ENCODE measurements at places on chromosomes 4 and X. TPM values are rescaled to one million over a fixed set of nuclear protein-coding genes. Genes with fewer than 3 reads are reported as not detected.

LUZP4 gene
- polyA plus RNA-seq = not detected

DNA sequence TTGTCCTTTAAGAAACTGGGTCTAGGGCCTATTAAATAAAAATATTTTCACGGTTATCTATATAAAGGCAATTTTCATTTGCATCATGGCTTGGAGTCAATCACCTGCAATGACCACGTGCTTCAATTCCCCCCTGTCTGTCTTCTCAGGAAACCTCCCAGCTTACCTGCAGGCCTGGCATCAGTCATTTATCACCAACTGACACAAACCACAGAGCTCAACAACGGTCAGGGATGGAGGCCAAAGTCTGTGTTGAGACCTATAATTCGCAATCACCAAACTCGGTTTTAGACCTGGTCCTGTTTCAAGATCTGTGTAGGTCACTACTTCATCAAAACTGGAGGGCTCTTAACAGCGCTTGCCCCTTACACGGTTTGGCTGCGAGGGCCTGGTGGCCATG is 1.9 kb downstream of the SLC9A7 start:
- DNase-seq = no peak

BMPR1B gene
- polyA plus RNA-seq = 0.13 TPM

DNA sequence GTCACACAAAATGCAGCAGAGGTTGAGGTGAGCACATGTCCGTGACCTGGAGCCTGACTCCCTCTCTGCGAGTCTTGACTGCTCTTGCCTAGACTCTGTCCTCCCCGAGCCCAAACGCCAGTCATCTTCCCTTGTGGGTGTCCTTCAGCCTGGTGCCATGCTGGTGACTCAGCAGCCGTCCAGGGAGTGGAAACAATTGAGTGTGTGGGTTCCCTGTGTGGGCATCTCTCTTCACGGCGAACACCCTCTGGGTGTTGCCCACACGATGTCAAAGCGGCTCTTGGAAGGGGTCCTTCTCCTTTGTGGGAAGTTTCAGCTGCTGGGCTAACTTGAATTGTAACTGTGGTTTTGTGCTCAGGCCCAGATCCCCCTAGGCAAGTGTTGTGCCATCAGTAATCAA is 17.5 kb upstream of the MSANTD1 start:
- DNase-seq = no peak

- DNase-seq = no peak
Measured at GRCh38 chr4:153773236-153773690, 13.4 kb upstream of the RNF175 start.

DNA sequence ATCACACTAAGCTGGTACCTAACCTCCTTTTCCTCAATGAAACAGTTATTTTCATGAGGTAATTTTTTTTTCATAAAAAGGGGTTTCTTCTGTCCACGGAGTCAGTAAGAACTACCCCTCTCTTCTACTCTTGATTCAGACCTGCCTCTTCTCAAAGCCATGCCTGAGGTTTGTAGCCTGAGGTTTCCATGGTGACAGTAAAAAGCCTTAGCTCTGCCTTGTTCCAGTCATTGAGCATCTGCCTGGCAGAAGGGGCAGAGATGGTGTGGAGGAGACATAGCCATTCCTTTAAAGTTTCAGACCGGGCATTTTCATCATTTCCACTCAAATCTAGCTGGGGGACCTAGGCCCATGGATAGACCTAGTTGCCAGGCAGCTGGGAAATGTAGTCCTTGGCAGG is 135.5 kb downstream of the REPS2 start:
- DNase-seq = no peak

DNA sequence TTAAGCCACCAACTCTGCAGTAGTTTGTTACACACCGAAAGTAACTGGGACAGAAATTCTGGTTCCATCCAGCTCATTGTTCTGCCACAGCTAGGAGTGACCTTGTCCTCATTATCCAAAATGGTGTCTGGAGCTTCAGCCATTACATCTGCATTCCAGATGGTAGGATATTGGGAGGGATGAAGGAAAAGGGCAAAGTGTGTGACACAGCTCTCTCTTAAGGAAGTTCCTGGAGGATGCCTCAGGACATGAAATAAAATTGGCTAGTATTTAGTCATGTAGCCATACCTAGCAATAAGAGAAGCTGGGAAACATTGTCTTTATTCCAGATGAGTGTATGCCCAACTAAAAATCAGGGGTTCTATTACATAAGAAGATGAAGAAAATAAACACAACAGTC is 262.0 kb downstream of the BCOR start:
- DNase-seq = no peak

GRCh38 chrX:137263374-137263773 is 229.6 kb upstream of the GPR101 start:
- no peak for DNase-seq

DNA sequence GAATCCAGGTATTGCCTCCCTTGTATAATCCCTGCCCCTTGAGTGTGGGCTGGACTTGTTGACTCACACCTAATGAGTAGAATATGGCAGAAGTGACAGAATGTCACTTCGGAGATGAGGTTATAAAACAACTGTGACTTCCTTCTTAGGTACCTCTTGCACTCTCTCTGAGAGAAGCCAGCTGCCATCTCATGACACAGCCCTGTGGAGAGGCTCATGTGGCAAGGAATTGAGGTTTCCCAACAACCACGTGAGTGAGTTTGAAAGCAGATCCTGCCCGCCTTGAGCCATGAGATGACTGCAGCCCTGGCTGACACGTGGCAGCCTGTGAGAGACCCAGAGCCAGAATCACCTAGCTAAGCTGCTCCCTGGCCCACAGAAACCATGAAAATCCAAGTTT is 13.5 kb downstream of the ASB11 start:
- DNase-seq = no peak

GAGE12F gene
- polyA plus RNA-seq = not detected

DCAF8L2 gene
- not detected for polyA plus RNA-seq

- no peak for DNase-seq
Measured at GRCh38 chrX:39820938-39821708, 276.6 kb downstream of the BCOR start.

- DNase-seq = no peak
Measured at GRCh38 chr4:184310171-184310567, 92.5 kb upstream of the ENPP6 start.

UCP1 gene
- not detected for polyA plus RNA-seq

DNA sequence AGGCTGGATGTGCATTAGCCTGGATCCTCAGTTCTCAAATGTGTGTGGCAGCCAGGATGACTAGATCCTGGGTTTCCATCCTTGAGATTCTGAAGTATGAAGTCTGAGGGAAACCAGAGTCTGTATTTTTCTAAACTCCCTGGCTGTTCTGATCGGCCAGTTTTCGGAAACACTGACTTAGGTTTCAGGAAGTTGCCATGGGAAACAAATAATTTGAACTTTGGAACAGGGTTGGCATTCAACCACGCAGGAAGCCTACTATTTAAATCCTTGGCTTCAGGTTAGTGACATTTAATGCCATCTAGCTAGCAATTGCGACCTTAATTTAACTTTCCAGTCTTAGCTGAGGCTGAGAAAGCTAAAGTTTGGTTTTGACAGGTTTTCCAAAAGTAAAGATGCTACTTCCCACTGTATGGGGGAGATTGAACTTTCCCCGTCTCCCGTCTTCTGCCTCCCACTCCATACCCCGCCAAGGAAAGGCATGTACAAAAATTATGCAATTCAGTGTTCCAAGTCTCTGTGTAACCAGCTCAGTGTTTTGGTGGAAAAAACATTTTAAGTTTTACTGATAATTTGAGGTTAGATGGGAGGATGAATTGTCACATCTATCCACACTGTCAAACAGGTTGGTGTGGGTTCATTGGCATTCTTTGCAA is 67.6 kb downstream of the PDGFRA start:
- DNase-seq = no peak

GRCh38 chr4:689723-690122 is 772 bp upstream of the SLC49A3 start:
- DNase-seq = no peak

AVPR2 gene
- 7.7 TPM for polyA plus RNA-seq

DNA sequence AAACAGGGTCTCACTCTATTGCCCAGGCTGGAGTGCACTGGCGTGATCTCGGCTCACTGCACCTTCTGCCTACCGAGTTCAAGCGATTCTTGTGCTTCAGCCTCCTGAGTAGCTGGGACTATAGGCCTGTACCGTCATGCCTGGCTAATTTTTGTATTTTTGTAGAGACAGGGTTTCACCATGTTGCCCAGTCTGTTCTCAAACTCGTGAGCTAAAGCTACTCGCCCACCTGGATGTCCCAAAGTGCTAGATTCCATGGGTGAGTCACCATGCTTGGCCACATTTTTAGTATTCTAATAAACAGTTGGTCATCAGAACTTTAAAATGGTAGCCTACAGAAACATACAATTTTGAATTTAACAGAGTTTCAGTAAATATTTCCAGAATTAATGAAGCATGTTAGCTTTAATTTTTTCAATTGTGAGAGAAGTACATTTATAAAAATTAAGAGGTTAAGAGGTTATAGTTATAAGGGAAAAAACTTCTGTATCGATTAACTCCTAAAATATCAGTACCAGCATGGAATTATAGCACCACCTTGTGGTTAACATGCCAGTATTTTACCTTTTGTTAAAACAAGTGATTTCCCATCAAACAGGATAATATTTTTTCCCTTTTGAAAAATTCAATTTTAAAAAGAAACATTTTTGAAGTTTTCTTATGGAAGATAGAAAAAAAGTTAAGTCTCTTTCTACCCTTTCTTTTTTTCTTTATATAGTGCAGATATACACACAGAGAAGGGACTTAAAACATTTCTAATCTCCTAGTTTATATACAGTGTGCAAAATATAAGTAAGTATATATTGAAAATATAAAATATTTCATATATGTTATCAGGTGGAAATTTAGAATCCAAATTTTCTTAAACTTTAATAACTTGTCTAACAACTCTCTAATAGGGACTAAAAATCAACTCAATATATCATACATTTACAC is 35.4 kb downstream of the CEP44 start:
- DNase-seq = no peak

ZMAT1 gene
- 3.6 TPM for polyA plus RNA-seq

DNA sequence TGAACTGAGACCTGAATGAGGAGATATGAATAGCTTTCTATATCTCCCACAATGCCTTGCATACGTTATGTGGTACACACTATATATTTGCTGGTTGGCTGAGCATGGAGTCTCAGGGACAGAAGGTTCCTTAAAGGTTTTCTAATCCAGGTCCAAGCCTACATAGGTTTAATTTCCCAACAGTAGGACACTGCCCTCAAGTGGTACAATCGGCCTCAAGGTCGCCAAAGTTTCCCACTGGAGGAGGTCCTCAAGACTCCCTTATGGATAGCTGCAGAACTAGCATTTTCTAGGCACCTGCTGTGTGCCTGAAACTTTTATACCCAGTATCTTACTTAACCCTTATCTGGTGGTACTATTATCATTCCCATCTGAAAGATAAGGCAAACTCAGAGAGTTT is 21.0 kb upstream of the EFNB1 start:
- DNase-seq = no peak

GRCh38 chr4:87806520-87806919 is 7.2 kb downstream of the IBSP start:
- DNase-seq = no peak

DNA sequence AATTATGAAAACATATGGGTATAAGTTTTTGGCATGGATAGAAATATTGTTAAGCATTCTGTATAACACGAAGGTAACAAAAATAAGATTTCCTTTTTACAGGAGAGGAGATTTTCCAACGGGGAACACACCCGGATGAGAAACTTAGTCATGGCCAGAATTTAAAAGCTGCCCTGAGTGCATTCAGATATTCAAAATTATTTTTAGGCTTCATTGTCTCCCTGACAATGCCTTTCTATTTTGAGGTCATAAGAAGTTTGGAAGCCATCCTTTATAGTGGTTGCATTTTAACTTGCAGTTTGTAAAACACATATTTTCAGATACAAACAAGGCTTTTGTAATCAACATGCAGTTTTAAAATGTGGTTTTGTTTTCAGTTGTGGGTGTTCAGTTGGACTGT is 357.5 kb upstream of the FAM47C start:
- no peak for DNase-seq

DNA sequence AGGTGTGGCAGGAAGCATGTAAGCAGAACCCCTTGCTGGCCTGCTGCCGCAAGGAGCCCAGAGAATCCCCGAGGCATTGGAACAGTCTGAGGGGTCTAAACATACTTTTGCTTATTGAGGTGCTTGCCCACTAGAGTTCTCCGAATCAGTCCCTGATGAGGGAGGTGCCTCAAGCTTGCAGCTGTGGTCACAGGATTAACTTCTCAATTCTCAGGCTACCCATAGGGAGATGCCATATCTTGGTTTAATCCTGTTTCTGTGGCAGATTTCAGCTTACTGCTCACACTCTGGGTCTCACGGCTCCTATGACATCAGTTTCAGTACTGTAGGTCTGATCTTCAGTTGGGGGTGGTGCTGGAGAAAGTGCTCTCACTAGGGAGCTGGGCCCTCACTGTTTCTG is 39.9 kb downstream of the CCNG2 start:
- DNase-seq = no peak

RAB39B gene
- polyA plus RNA-seq = 0.29 TPM

DNA sequence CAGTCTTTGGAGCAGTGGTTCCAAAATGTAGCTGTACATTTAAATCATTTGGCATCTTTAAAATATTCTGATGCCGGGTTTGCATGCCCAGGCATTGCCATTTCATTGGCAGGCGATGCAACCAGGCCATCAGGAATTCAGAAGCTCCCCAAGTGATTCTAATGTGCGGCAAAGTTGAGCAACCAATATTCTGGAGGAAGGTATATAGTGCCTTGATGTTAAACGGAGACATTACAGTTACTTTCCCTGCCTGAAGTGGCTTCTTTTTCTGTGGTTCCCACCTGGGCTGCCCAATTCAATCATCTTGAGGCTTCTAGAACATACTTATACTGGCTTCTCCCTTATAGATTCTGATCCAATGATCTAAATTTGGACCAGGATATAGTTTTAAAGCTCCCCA is 68.7 kb upstream of the PGM2 start:
- DNase-seq = no peak

GRCh38 chr4:10730019-10730418 is 45.5 kb upstream of the CLNK start:
- DNase-seq = no peak

DNA sequence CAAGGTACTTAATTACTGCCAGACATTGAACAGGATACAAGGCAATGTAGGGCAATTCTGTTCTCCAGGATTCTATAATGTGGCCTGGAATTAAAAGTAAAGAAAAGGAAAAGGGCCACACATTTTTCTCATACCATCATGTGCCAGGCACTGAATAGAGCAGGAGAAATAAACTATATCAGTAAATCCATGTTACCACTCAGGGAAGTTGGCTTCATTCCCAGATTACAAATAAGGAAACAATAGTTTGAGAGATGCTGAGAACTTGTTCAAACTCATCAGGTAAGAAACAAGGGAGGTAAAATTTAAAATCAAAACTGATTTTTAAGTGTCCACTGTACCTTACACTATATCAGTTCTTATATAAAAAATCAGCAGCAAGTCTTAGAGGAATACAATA is 645.0 kb upstream of the ATOH1 start:
- peak; percentile 14 for DNase-seq

KCNE5 gene
- polyA plus RNA-seq = 0.22 TPM

DNA sequence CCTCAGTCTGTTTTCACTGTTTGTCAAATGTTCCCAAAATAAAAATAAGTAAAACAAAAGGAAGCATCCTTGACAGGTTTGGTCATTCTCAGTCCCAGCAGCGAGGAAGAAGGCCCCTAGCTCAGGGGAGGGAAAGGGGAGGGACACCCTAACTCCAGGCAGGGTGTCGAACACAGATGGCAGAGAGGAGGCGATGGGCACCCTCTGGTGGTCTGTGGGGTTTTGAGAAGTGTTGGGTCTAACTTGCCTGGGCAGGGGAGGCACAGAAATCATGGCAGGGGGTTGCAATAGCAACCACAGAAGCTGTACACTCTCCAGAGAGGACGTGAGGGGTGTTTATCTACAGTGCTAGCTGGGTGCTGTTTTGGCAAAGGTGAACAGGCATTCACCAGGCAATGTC is 229.8 kb upstream of the SFRP2 start:
- no peak for DNase-seq

Data from urinary bladder (tissue), 4 donors.